ENCODE measurements at places on chromosomes 12 and 14. TPM values are rescaled to one million over a fixed set of nuclear protein-coding genes. Genes with fewer than 3 reads are reported as not detected.

DNA sequence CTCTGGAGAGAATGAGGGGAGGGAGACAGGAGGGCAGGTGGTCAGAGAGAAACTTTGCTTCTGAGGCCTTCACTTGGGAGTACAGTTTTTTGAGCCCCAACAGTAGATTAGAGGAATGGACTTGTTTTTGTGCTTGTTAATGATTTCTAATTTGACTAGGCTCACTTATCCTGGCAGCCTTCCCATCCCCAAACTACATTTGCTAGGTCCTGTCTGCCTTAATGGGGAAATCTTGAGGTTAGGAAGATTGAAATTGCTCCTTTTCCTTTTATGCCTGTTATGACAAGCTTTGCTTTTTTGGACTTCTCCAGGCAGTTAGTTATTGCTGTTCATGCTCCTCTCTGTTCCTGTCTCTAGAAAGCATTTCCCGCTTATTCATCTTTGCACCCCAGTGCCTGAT, 37.7 kb downstream of the SYNE2 start:
- no peak for DNase-seq

DNA sequence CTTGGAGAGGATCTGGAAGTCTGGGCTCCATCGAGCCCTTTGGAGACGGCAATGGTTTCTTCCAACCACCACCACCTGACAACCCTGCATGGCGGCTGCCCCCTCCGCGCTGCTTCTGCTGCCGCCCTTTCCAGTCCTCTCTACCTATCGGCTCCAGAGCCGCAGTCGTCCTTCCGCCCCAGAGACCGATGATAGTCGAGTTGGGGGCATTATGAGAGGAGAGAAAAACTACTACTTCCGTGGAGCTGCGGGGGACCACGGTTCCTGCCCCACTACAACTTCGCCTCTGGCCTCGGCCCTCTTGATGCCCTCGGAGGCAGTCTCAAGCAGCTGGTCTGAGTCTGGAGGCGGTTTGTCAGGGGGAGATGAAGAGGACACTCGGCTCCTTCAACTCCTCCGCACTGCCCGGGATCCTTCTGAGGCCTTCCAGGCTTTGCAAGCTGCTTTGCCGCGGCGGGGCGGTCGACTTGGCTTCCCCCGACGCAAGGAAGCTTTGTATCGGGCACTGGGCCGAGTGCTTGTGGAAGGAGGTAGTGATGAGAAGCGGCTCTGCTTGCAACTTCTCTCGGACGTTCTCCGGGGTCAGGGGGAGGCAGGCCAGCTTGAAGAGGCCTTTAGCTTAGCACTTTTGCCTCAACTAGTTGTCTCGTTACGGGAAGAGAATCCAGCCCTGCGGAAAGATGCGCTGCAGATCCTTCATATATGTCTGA, 499 bp downstream of the TOGARAM1 start:
- DNase-seq: no peak

DNA sequence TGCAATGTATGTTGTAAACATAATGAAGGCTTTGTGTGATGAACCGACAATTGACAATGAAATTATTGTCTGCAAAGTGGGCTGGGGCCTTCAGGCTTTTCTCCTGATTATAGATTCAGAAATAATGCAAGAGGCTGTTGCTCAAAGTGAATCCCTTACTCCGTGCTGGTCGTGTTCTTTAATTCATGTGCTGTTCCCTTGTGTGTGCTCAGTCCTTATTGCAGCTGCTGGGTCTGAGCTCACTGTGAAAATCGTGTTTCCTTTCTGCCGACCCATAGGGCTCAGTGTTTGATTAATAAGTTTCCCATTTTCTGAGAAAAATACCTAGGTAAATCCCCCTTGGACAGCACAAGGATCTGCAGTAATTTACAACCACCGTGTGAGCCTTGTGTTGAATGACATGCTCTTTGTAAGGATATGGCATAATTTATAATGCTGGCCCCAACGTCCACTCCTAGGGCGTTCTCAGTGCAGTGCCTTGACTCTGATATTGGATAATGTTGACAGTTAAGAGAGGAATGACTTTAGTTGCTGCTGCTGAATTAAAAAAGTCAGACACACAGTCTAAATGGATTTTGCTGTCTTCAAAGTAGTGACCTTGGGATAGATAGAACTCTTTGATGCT, 81.6 kb downstream of the RGS6 start:
- no peak for DNase-seq

DNA sequence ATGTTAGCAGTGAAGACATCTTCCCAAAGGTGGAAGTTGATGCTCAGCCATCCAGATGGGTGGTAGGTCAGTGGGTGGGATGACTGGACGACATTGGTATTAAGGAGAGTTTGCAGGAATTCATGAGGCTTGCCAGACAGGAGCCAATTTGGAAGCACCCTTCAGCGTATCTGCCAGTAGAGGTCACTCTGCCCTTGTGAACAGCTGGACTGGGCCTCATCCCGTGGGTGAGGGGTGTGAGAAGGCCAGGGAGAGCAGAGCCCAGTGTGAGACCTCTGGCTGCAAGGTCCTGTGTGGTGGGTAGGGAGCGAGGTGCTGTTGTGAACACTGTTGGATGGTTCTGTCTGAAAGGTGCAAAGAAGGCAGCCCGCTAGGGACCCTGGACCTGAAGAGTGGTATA, 37.7 kb downstream of the SLC5A8 start:
- no peak for DNase-seq

DNA sequence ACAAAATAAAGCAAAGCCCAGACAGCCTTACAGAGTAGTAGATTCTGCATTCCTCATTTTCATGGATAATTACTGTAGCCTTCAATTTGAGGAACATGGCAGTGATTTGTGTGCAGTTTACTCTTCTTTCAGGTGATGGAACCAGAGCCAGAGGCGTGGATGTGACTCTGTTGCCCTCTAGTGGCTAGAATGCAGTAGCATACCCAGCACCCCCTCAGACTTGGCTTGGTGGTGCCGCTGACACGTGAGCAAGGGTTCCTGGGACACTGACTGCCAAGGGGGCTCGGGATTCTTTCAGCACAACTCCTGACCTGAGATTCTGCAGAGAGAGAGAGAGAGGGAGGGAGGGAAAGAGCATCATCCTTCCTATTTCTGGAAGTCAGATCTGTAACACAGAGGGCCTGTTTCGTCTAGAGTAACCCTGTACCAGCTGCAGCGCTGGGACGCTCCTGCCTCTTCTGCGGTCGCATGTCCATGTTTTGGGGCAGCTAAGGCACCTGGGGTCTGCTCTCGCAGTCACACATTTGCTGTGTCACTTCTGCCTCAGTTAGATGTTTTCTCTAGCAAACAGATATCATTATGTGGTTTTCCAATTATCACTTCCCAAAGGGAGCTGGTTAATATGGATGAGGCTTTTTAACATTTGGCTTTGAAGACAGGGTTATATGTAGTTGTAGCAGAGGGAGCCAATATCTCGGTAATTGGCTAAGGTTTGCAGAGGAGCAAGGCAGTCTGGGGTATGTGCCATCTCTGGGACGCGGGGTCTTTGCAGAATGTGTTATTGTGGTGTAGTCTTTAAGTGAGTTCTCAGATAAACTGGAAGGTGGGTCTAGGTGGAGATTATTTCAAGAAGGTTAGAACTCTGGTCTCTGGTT, 428.1 kb downstream of the NRXN3 start:
- peak; percentile 53 for DNase-seq

- no peak for DNase-seq
Measured at GRCh38 chr14:71549421-71550050, 382.7 kb upstream of the RGS6 start.

DNA sequence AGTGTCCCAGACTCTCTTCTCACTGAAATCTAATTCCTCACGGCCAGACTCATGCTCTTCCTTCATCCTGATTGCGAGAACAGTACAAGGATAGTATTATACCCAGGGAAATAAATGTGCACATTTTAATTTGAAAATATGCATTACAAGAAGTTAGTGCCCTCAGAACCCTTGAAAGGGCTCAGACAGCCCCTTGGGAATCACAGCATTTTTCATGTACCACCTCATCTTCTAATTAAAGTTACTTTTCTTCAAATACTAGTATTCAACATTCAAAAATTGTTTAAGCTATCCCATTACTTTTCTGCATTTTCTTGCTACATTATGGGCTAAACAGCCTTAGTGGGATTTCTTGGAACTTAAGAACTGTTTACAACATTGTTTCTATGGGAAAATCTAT, 1.7 kb upstream of the APPL2 start:
- no peak for DNase-seq

DNA sequence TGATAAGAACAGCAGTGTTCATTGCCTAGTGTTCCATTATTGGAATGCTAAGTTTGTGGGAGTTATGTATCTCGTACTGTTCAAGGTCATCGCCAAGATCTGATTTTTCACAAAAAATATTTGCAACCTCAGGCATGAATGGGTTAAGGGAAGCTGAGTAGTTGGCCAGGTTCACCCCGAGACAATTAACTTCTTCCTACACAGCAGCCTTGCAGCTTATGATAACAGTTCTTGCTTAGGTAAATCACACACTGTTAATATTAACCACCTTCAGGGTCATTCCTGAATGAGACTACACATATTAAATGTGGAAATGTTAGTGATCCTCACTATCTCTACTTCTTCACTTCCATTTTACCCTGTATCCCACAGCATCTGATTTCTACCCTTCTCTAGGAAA, 18.0 kb downstream of the FKBP11 start:
- no peak for DNase-seq

- no peak for DNase-seq
Measured at GRCh38 chr12:69385038-69385437, 25.5 kb downstream of the YEATS4 start.

DNA sequence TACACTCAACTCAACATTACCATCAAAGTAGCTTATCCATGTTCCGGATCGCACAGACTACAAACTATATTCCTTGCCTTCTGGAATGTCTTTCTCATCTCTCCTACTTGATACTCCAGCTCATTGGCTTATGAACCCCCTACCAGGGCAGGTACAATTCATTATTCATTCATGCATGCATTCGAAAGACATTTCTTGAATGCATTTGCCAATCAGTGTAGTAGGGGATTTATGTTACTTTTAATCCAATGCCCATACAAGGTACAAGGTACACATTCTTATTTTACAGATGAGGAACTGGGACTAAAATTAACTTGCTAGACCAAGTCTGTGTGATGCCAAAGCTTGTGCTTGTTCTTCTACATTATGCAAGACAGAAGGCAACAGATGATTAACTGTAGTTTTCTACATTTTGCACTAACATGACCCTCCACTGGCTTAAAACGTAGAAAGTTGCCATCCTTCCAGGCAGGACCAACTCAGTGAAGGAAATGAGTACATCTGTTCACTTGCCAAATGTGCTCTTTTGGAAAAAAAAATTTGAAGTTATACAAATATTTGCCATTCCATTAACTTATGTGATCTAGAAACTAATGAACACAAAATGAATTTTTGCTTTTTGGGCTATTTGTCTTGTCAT, 53.8 kb upstream of the KCNJ8 start:
- no peak for DNase-seq

GRCh38 chr12:39581592-39581991, 38.0 kb downstream of the ABCD2 start:
- DNase-seq: no peak

GRCh38 chr12:125387206-125387605, 322.0 kb downstream of the AACS start:
- no peak for DNase-seq

- no peak for DNase-seq
Measured at GRCh38 chr12:11723993-11724392, 74.5 kb downstream of the ETV6 start.

- DNase-seq: no peak
Measured at GRCh38 chr14:58428118-58428683, 682 bp downstream of the KIAA0586 start.

DNA sequence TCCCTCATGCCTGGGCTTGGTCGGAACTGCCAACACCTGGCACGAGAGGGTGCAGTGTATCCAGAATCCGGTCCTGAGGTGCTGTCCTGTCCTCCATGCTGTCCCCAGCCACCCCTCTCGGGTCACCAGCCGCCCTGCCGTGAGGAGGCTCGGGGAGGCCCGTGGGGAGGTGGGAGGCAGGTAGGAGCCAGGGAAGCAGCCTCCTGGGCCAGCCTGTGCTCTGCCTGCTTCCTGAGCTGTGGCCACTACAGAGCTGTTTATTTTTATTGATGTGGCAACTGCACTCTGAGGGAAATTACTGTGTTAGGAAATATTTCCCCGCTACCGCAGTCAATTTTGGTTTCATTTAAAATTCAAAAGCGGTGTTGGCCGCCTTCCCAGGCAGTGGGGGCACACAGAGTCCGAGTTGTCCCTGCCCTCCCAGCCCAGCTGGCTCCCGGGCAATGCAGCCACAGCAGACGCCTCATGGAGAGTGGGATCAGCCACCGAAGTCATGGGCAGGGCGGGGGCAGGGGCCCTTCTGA, 18.3 kb downstream of the NOC4L start:
- no peak for DNase-seq

DNA sequence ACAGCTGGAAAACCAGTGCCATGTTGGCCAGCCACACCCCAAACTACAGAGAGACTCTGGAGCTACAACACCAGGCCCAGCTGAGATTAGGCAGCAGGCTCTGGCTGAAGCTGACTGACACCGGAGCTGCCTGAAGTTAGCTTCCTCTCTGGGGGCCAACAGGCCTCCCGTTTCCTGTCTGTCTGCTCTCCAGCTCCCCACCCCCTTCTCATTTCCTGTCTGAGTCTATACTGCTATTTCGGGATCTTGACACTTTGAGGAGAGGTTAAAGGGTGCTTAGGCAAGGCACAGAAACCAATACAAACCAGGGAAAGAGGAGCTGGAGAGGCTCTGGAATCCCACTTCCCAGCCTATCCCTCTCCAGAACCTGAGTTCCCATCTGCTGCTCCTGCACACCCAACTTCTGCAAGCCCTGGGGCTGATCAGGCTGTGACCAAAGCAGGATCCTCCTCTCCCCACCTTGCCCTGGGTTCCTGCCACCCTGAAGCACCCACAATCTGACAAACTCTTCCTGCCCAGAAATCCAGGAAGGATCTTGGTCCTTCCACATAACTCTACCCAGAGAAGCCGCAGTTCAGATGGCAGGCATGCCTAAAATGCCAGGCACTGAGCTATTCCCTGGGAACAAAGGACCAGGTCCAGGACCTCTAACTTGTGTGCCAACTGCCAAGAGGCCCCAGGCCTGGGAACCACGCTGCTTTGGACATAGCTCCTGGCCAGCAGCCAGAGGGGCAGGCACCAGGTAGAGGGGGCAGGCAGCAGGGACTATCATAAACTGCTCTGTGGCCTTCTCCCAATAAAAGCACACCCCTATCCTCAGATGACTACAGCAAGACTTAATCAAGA, 39.9 kb downstream of the PRPF40B start:
- peak; percentile 72 for DNase-seq

DNA sequence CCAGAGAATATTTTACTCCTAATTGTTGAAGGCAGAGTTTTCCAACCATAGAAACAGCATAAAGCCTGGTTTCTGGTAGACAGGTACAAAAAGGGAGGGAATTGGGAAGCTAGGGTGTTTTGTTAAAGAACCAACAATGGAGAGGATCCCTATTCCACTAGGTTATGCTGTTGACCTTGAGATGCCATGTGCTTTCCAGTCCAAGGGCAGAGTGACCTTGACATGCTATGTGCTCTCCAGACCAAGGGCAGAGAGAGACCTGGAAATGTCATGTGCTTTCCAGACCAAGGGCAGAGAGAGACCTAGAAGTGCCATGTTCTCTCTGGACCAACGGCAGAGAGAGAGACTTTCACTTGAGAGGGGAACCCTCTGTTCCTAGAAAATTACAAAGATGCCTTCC, 1043.8 kb upstream of the FBXO33 start:
- no peak for DNase-seq

- DNase-seq: no peak
Measured at GRCh38 chr12:132419631-132420246, 70.2 kb upstream of the FBRSL1 start.

- no peak for DNase-seq
Measured at GRCh38 chr12:108519558-108519957, 4.5 kb downstream of the FICD start.

DEGS2 gene
- 0.68 TPM for total RNA-seq

ANKRD33 gene
- total RNA-seq: not detected

SLC38A4 gene
- not detected for total RNA-seq

PAPLN gene
- 0.38 TPM for total RNA-seq

SCNN1A gene
- total RNA-seq: 1.7 TPM

ZDHHC22 gene
- 0.06 TPM for total RNA-seq

INHBE gene
- 0.13 TPM for total RNA-seq
